ENCODE measurements at places on chromosomes 4 and X.

DNA sequence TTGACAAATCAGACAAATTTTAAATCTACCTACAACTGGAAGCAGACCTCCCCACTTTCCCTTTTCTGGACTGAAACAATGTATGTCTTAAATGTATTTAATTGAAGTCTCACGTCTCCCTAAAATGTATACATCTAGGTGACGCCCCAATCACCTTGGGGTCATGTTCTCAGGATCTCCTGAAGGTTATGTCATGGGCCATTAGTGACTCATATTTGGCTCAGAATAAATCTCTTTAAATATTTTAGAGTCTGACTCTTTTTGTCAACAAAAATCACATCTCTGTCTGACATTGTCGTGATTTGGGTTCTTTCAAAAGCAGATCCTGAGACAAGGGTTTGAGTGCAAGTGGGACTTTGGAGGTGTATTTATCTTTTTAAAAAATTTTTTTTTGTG is 26.2 kb upstream of the BOD1L1 start:
- DNase-seq = no peak

- no peak for DNase-seq
These were observed 136.2 kb downstream of the SHROOM4 start for GRCh38 chrX:50677789-50678188.

GRCh38 chr4:152825336-152825735 is 45.6 kb downstream of the ARFIP1 start:
- DNase-seq = no peak

GRCh38 chr4:82555276-82555675 is 6.5 kb downstream of the TMEM150C start:
- DNase-seq = no peak

DNA sequence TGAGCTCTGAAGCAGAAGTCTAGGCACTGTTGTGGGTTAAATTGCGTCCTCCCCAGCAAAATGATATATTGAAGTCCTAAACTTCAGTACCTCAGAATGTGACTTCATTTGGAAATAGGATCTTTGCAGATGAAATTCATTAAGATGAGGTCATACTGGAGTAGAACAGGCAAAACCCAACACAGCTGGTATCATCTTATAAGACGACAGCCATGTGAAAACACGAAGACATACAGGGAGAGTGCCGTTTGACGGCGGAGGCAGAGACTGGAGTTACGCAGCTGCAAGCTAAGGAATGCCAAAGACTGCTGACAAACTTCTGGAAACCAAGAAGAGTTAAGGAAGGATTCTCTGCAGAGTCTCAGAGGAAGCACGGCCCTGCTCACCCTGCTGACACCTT is 241.5 kb downstream of the MAML3 start:
- no peak for DNase-seq
